ENCODE measurements at places on chromosomes 5 and 9.

DNA sequence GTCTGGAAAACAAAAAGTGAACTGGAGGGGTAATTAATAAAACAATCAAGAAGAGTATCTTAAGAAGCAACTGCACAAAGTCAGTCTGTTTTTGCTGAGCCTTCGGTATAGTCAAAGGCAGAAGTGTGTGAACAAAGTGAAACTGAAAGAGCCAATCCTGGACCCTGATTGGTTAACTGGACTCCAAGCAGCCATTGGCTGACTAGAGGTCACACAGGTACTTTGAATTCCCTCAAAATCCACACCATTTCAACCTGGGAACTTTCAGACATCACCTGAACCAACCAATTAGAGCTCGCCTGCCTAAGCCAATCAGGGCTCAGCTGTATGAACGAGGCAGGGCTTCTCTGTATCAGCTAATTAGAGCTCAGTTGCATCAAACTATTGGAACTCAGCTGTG lies 286.7 kb downstream of the TLE4 start:
- DNase-seq = peak; percentile 9

GRCh38 chr9:98500337-98500919 lies 208.3 kb downstream of the GABBR2 start:
- no peak for DNase-seq

DNA sequence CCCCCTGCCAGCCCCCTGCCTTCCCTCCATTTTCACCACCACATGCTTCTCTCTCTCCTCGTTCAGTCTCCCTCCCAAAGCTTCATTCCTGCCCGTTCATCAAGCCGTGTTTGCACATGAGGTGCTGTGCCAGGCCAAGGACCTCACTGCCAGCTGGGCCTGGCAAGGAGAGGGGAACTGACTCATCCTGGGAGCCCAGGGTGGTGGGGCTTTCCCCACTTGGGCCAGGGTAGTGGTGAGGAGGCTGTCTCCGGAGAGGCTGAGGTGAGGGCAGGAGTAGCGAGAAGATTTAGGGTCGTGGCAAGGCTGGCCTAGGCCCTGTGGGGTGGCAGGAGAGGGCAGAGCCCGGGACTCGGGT lies 30.4 kb upstream of the NOTCH1 start:
- DNase-seq = peak; percentile 15

DNA sequence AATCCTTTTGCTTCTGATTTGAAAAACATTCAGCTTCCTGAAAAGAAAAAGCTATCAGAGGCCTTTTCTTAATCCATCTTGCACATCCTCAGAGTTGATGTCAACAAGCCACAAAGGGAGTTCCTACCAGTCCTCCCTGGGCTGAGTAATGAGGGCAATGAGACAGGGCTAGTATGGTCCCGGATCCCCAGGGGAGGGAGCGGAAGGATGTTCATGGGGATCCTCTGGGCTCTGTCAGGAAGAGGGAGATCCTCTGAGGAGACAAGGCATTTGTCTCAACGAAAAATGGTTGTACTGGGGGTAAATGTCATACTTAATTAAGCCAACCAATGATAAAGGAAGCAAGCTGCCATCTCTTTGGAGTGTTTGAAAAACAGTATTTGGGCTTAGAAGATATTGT lies 195.3 kb downstream of the DTWD2 start:
- no peak for DNase-seq

DNA sequence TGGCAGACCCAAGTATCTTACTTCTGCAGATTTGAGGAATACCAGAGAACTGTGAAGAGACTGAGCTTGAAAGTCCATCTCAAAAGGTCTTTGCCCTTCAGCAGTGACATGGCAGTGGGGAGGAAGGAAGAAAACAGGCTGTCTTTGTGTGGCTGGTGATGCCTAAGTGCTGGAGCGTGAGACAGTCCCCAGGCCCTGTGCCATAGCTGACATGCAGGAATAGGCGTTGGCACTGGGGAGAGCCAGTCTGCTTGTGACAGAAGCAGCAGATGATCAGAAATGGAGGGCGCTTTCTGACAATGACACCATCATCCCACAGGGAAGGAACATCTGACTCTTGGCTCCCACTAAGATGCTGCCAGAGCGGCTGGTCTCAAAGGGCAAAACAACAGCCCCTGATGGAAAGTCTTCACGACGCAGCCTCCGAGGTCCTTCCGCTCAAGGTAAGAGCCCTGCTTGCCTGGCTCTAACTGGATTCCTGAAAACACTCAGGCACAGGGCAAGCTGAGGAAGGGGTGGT lies 15.5 kb upstream of the GLRX start:
- no peak for DNase-seq

- no peak for DNase-seq
Measured at GRCh38 chr9:87115785-87116184, 168.5 kb upstream of the GAS1 start.

DNA sequence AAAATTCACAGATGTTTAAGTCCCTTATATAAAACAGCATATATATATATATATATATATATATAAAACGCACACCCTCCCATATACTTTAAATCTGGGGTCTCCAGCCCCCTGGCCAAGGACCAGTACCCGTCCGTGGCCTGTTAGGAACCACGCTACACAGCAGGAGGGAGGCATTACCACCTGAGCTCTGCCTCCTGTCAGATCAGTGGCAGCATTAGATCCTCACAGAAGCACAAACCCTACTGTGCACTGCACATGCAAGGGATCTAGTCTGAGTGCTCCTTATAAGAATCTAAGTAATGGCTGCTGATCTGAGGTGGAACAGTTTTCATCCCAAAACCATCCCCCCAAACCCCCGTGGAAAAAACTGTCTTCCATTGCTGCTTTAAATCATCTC lies 9.0 kb downstream of the PSIP1 start:
- no peak for DNase-seq

- peak; percentile 27 for DNase-seq
Measured at GRCh38 chr9:110835859-110836271, 167.3 kb downstream of the MUSK start.

GRCh38 chr9:96186591-96187011 lies 115.4 kb downstream of the HSD17B3 start:
- peak; percentile 32 for DNase-seq

- no peak for DNase-seq
Measured at GRCh38 chr5:116605310-116606070, 30.9 kb upstream of the SEMA6A start.

- no peak for DNase-seq
Measured at GRCh38 chr9:129108805-129109536, 1.6 kb downstream of the CRAT start.

- DNase-seq = no peak
Measured at GRCh38 chr5:128528637-128529255, 9.3 kb downstream of the FBN2 start.

DNA sequence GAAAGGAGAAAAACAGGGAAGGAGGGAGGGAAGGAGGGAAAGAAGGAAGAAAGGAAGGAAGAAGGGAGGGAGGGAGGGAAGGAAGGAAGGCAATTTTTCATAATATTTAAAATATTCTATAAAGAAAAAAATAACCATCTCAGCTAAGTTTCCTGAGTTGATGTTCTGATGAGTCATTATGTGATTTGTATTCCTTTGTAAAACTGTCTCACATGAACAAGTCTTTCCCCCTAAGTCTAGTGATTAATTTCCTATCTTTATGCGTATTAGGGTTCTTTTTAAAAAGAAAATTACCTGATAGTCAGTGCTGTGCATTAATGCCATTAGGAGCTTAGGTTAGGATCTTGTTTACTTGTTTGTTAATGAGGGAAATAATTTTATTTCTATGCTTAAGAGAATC lies 94.1 kb downstream of the RASEF start:
- peak; percentile 22 for DNase-seq

DNA sequence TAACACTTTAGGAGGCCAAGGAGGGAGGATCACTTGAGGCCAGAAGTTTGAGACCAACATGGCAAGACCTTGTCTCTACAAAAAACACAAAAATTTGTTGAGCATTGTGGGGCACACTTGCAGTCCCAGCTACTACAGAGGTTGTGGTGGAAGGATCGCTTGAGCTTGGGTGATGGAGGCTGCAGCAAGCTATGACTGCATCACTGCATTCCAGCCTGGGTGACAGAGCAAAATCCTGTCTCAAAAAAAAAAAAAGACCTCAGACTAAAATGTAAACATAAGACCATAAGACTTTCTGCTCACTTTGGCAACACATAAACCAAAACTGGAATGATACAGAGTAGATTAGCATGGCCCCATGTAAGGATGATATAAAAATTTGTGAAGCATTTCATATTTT lies 24.6 kb upstream of the NANS start:
- DNase-seq = peak; percentile 81

GRCh38 chr5:53287573-53287972 lies 178.0 kb upstream of the MOCS2 start:
- DNase-seq = no peak

DNA sequence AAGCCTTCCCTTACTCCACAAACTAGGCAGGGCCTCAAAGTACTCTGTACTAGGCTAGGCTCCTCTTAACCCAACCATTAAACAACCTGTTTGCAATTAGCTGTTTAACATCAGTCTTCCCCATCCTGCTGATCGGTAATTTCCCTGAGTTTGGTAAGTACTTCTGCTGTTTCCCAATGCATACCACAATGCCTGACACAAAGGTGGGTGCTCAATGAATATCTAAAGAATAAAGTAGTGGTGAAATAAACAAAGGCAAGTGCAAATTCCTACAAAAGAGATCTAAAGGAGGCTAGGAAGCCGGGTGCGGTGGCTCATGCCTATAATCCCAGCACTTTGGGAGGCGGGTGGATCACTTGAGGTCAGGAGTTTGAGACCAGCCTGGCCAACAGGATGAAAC lies 25.0 kb downstream of the FBXW2 start:
- no peak for DNase-seq

GRCh38 chr5:139294374-139295165 lies 1.0 kb downstream of the MATR3 start:
- DNase-seq = peak; percentile 86

DNA sequence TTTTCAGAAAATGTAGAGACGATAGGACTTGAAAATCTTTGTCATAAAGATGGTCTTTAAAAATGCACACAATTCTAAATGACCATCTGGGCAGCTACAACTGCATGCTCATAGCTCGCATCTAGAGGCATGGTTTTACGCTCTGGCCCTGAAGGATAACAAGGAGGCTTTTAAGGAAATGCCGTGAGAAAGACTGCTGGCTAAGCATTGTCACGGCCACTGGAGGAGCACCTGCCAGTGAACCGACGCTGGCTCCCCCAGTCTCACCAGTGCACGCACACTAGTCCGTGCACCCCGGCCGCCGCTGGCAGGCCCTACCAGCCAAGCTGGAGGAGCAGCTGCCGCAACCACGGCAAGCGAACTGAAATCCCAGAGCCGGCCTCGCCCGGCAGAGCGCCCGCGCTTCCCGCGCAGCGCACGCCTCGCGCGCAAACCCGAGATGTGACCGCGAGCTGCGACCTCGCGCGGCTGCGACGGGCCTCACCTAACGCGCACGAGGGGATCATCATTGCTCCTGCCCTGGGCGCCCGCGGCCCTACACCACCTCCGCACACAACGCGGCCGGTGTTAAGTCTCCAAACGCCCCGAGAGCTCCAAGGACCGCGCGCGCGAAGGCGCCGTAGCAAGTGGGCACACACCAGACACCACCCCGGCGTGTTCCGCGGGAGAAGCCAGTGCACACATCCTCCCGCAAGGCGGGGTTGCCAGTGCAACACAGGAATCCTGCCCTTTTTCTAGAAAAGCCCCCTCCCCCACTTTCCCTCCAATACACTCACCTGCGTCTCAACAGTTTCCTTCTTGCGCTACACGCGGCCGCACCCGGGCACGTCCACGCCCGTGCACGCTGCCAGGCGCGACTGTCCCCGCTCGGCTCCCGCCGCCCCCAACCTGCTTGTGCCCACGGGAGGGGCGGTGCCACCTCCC lies 5.3 kb downstream of the ELAVL2 start:
- no peak for DNase-seq

DNA sequence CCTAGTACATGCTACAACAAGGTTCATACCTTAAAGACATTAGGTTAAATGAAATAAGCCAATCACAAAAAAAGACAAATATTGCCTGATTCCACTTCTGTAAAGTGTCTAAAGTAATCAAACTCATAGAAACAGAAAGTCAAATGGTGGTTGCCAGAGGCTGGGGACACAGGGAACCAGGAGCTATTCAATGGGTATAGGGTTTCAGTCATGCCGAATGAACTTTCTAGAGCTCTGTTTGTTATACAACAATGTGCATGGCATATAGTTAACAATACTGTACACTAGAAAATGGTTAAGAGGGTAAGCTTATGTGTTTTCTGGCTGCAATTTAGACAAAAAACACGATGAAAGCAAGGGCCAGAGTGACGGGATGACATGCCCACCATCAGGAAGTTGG lies 70.8 kb upstream of the EGFLAM start:
- DNase-seq = no peak

DNA sequence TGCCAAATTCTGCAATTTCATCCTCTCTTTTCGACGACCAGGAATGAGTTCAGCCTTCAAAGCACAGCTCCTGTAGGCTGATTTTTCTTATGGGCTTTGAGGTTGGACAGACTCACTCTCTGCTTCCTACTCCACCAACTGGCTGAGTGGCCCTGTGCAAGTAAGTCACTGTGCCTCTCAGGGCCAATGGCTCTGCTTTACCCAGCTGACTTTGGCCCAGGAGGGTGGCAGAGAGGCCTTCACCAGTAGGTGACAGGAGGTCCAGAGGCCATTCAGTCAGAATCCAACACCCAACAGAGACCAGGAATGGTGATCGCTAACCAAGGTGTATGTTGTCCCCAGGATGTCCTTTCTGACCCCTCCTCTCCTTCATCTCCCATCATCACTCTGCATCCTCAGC lies 49.5 kb upstream of the ALDH1B1 start:
- DNase-seq = no peak

DNA sequence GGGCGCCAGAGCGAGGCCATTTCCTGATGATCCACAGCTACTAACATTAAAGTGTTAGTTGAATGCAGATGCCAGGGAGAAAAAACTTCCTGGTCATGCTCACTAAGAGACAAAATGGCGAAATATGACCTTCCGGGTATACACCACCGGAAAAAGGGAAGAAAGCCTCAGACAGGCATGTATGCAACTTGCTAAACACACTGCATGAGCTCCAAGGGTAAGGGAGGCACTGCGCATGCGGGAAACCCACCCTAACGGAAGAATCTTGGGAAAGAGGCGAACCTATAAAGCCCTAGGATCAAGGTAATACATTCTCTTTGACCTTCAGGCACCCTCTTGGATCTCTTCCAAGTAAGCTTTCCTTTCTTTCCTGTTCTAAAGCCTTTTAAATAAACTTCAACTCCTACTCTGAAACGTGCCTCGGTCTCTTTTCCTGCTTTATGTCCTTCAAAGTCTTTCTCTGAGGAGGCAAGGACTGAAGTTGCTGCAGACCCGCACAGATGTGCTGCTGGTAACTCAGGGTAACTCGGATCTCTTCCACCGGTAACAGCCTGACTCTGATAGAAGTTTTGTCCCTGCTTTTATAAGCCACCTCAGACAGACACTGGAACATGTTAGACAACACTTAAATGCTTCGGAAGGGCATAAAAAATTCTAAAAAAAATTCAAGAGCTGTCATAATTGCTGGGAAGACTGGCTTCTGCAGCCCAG lies 64.9 kb downstream of the DTWD2 start:
- DNase-seq = no peak

DNA sequence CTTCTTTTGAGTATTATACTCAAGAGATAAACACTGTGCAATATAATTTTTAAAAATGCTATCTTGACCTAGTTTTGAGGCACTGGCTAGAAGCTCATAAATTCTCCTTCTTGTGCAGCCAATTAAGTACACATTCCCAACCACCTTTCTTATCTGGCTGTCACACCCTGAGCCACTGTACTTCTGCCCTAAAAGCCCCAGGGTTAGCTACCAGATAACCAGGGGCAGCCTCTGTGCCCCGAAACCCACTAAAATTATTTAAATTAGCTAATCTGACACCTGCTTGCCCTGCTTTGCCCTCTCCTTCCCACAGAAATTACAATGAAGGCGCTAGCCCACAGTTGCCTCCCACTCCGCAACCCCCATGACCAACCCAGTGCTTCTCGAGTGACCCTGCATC lies 597.3 kb upstream of the TYRP1 start:
- no peak for DNase-seq

- DNase-seq = no peak
Measured at GRCh38 chr5:122435761-122436160, 123.7 kb downstream of the SNCAIP start.
